Brain microvascular endothelial cell (primary cell): ENCODE measurements at places on chromosomes 5 and 9.

GRCh38 chr9:131439224-131439623 is 45.3 kb downstream of the PRRC2B start:
- no peak for DNase-seq

DNA sequence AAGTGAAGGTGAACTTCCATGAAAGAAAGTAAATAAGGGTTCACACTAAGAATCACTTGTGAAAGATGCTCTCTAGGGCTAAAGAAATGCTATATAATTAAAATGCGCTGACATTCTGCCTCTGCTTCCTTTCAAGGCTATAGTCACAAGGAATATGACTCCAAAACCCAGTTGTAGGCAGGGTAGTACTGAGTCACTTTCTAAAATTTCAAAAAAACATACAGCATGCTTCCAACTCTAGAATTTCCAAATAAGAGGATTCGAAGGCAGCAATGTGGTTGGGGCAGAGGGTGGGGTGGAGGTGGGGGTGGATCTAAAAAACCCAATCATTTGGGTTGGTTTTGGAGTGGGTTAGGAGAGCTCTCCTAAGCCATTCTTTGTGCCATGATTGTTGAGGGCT is 84.6 kb downstream of the HMHB1 start:
- DNase-seq: no peak

- DNase-seq: no peak
Measured at GRCh38 chr9:78033870-78034269, 2.3 kb upstream of the GNAQ start.

GRCh38 chr9:99255651-99256050 is 33.6 kb downstream of the SEC61B start:
- DNase-seq: no peak

GRCh38 chr5:155389498-155389897 is 375.9 kb downstream of the KIF4B start:
- no peak for DNase-seq

- DNase-seq: no peak
Measured at GRCh38 chr5:127184851-127185250, 105.7 kb upstream of the MEGF10 start.
